ENCODE measurements at places on chromosomes 6 and 20. TPM values are rescaled to one million over a fixed set of nuclear protein-coding genes. Genes with fewer than 3 reads are reported as not detected.

C20orf144 gene
- total RNA-seq = not detected

CST11 gene
- not detected for total RNA-seq

HLA-DPA1 gene
- total RNA-seq = 58.6 TPM

DNA sequence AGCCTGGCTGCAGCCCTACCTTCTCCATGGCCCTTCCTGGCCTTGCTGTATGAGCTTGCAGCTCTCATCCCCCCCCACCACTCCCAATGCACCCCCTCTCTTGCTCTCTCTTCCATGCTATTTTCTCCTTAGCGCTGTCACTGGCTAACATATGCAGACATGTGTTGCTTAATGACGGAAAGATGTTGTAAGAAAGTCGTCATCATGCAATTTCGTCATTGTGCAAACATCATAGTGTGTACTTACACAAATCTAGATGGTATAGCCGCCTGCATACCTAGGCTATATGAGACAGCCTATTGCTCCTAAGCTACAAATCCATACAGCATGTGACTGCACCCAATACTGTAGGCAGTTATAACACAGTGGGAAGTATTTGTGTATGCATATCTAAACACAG lies 27.0 kb downstream of the ANGPT4 start:
- DNase-seq = no peak

DNA sequence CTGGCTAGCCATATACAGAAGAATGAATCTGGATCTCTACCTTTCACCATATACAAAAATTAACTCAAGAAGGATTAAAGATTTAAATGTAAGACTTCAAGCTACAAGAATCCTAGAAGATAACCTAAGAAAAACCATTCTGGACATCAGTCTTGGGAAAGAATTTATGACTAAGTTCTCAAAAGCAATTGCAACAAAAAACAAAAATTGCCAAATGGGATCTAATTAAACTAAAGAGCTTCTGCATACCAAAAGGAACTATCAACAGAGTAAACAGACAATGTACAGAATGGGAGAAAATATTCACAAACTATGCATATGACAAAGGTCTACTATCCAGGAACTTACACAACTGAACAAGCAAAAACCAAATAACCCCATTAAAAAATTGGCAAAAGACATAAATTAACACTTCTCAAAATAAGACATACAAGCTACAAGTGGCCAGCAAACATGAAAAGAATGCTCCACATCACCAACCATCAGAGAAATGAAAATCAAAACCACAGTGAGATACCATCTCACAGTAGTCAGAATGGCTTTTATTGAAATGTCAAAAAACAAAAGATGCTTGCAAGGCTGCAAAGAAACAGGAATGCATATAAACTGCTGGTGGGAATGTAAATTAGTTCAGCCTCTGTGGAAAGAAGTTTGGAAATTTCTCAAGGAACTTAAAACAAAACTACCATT lies 66.8 kb upstream of the RSPO3 start:
- DNase-seq = no peak

All from right cardiac atrium (tissue), 5 donors.